ENCODE measurements at places on chromosomes 13 and 19. TPM values are rescaled to one million over a fixed set of nuclear protein-coding genes. Genes with fewer than 3 reads are reported as not detected.

TLE6 gene
- total RNA-seq: 0.69 TPM

PRRG2 gene
- 4.2 TPM for total RNA-seq

FUT6 gene
- not detected for total RNA-seq

ZNF578 gene
- total RNA-seq: 6.5 TPM

LRG1 gene
- total RNA-seq: 0.17 TPM

MBD3L3 gene
- total RNA-seq: not detected

MYDGF gene
- total RNA-seq: 140 TPM

NLRP4 gene
- not detected for total RNA-seq

SELENOV gene
- not detected for total RNA-seq

BRSK1 gene
- total RNA-seq: 0.52 TPM

PEG3 gene
- total RNA-seq: 1.0 TPM

OR7D2 gene
- under 0.01 TPM for total RNA-seq

CABP5 gene
- total RNA-seq: not detected

CYP2S1 gene
- total RNA-seq: 2.2 TPM

SERTAD1 gene
- total RNA-seq: 17.0 TPM

Data from renal cortical epithelial cell (primary cell).